ENCODE measurements at places on chromosomes 2 and 18.

DNA sequence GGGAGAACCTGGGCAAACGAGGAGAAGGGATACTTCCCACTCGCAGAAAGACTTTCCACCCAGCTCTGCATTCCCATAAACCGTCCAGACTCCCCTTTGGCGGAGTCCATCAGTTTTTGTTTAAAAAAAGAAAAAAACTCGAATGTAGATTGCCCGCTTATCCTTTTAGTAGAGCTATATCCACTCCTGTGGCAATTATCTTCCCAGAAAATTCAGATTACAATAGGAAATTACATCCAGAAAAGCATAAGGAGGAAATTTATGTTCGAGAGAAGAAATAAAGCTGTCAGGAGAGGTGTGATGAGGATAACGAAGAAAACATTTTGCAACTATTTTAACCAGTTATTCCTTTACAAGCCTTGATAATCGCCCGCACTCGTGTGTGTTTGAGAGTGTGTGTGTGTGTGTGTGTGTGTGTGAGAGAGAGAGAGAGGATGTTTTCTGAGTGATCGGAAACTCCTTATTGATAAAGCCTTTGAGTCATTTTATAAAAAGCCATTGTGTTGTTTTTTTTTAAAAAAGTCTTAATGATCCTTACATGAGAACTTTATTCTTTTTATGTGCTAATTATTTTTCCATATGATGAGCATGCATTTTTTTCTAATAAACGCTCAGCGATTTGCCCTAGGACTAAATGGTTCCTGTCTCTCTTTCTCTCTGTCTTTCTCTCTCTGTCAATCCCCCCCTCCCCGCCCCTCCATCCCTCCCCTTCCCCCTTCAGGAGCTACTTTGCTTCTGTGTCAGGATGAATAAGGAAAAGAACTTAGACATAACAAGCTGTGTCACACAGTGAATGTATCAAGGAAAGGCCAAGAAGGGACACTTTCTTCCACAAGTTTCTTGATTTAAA, 1.1 kb upstream of the PPP3R1 start:
- peak; percentile 52 for DNase-seq

DNA sequence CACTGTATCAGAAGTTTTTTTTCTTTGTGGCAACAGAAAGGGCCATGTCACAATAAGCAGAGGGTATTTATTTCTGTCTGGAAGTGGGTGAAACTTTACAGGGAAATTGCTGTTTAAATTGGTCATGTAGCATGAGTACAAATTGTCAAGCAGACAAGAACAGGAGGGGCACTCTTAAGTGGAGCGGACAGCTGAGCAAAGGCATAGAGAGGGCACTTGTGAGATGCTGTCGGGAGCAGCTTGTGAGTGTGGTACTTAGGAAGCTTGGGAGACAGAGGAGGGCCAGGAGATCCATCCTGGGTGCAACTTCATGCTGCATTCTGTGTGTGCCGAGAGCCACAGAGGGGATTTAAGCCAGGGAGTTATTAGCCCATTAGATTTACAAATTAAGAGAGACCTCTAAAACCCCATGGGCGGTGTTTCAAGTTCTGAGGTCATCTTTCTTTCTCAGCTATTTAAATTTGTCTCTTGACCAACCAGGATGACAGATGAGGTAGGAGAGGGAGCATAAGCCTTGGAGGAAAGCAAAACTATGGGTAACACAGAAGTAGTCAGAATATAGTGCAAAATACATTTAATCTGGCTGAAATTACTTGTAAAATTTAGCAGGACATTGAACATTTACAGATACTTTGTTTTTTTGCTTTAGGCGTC, 30.4 kb downstream of the INPP4A start:
- no peak for DNase-seq

- no peak for DNase-seq
Observed at GRCh38 chr2:35495182-35495581, 860.4 kb upstream of the CRIM1 start.

- no peak for DNase-seq
Observed at GRCh38 chr18:245282-245847, 22.5 kb downstream of the THOC1 start.

DNA sequence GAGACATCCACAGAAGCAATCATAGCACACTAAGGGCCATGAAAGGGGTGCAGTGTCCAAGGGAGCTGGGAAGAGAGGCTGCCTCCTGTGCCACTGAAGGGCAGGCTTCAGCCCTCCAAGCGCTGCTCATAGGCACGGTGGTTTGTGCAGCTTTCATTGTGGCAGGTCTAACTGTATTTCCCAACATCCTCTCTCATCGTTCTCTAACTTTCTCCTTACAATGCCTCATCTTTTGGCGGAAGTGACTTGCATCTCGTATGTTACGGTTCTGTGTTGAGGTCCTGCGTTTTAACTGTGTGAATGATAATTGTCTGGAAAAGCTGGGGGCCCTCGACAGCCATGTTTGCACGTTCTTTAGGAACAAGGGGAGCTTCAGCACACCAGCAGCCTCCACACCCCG, 213.9 kb downstream of the GBX2 start:
- DNase-seq: no peak

DNA sequence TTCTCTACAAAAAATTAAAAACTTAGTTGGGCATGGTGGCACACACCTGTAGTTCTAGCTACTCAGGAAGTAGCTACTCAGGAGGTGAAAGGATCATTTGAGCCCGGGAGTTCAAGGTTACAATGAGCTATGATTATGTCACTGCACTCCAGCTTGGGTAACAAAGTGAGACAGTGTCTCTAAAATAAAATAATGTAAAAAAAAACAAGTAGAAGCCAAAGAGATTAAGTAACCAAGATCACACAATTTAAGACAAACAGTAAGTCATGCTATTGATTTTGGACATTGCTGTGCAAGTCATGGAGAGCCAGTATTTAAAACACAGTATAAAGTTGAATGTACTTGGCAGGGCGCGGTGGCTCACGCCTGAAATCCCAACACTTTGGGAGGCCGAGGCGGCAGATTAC, 20.5 kb downstream of the ITSN2 start:
- DNase-seq: no peak

- no peak for DNase-seq
Observed at GRCh38 chr2:190405070-190405469, 3.1 kb upstream of the MFSD6 start.

DNA sequence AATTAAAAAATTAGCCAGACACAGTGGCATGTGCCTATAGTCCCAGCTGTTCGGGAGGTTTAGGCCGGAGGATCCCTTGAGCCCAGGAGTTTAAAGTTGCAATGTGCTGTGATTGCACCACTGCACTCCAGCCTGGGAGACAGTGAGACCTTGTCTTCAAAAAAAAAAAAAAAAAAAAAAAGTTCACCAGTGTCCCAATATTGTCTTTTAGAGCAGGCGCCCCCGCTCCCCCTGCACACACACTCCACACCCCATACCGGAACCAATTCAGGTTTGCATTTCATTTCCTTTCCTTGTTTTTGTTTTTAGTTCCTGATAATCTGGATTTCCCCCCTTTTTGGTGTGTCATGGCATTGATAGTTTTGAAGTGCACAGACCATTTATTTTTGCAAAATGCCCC, 10.4 kb downstream of the TMEM87B start:
- no peak for DNase-seq

- DNase-seq: no peak
Observed at GRCh38 chr2:226023383-226023782, 623.9 kb downstream of the NYAP2 start.

DNA sequence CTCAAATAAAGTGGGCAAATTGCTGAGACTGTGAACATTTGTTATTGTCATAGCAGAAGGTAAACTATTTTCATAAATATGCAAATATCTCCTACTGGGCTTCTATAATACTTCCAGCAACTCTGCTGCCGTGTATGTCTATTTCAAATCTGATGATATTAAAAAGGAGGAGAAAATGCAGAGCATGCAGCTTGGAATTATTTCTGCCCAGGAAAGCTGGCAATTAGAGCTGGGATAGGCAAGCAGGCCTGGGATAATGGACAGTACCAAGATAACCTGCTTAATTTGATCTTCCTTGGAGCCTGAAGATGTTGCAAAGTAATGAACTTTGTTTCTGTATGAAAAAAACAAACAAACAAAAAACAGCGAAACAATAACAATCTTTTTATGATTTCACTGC, 72.8 kb downstream of the HNMT start:
- no peak for DNase-seq

DNA sequence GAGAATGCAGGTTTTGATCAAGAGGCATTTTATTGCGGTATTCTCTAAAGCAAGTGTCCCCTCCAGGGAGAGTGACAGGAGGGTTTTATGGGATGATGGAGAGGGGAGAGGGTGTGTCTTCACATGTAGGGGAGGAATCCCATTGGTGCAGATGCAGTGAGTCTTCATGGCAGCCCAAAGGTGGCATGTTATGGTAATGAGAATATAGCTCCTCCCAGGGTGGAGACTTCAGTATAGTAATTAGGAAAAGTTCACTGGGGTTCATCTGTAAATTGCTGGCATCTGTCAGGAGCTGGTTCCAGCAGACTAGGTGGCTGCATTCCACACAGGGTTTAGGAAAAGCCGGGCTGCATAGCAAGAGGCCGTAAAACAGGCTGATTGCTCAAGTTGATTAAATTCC, 230.7 kb upstream of the CCDC68 start:
- DNase-seq: peak; percentile 24

- no peak for DNase-seq
Observed at GRCh38 chr2:41872646-41873045, 175.2 kb upstream of the PKDCC start.

GRCh38 chr18:36757081-36757480, 71.7 kb downstream of the TPGS2 start:
- peak; percentile 93 for DNase-seq

DNA sequence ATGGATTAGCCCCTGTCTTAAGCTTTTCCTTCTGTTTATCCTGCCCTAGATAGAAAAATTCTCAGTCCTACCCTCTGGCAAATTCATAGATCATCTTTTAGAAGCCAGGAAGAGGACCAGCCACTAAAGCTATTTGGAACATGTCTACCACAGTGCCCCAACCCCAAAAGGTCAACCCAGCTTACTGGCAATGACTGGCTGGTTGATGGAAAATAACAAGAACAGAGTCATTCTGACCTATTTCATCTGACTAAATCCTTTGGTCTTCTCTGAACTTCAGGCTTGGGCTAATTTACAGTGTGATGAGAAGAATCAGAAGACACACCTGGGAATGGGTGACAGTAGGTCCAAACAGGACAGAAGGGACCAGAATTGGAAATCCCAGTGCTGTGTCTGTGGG, 227.3 kb upstream of the CCDC68 start:
- DNase-seq: no peak

DNA sequence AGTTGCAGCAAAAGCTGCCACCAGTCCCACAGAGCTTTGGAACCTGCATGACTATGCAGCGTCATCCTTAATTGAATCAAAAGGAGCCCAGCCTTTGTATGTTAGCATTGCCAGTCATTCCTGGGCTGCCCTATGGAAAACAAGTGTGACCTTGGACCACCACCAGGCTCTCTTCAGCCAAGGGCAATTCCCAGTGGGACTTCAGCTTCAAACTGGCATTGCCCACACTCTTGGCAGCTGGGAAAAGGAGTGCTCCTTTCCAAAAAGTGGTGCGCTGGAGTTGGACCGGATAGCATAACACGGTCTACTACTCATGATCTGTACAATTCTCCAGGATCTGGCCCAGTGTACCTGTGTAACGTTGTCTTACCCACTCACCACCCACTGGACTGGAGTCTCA, 259.5 kb downstream of the MREG start:
- DNase-seq: no peak

GRCh38 chr2:44616667-44617155, 255.0 kb downstream of the CAMKMT start:
- peak; percentile 17 for DNase-seq

- no peak for DNase-seq
Observed at GRCh38 chr2:155633887-155634570, 698.5 kb downstream of the NR4A2 start.

DNA sequence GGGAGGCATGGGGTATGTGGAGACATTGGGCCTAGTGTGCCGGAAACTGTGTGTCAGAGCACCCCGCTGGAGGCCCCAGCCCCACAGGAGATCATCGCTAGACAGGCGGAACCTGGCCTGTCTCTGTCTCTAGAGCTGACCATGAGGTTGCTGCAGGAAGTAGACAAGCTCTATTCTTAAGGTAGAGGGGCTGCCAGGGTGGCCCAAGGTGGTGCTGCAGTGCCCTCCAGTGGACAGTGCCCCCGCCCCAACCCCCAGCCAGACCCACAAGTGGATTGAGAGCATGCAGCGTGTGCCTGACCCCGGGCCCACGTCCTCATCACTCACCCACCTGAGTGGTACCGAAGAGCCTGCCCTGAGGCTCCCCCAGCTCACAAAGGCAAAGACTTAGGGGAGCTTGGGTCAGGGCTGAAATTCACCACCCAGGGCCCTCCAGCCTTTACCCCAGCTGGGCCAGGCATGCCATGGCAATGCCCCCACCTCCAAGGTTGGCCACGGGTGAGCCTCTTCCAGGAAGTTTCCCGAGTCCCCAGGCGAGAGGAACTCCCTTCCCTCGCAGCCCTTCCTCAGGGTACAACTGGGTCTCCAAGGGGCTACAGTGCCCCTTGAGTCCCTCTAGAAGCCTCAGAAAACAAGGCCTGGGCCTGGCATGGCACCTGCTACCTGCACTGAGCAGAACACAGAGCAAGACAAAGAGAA, 155.0 kb downstream of the TTC32 start:
- DNase-seq: peak; percentile 19

DNA sequence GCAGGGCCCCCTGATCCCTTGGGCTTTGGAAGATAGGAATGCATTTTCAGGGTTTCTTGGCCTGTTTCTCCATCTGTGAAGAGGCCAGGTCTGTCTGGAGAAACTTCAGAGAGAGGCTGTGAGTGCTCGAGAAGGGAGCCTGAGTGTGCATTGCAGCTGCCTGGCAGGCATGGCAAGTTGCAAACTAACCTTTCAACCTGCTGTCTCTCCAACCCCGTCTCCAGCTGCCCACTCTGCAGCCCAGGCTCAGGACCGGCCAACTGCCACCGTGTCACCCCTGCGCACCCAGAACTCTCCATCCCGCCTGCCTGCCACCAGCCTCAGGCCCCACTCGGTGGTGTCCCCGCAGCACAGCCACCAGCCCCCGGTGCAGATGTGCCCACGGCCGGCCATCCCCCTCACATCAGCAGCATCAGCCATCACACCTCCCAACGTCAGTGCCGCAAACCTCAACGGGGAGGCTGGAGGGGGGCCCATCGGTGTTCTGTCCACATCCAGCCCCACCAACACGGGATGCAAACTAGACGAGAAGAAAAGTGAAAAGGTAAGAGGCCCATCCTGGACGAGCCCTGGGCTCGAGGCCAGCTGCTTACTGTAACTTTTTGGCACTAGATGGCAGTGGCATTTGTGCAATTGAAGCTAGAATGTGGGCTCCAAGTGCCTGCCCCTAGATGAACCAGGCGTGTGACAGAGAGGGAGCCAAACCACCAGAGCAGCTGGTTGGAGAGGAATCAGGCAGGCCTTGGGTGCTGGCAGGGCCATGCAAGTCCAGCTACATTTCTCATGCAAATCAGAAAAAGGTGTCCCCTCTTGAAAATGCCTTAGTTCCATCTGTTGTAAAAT, 164.6 kb downstream of the SEPTIN10 start:
- no peak for DNase-seq

- no peak for DNase-seq
Observed at GRCh38 chr18:30359521-30359920, 683.0 kb downstream of the DSC3 start.

DNA sequence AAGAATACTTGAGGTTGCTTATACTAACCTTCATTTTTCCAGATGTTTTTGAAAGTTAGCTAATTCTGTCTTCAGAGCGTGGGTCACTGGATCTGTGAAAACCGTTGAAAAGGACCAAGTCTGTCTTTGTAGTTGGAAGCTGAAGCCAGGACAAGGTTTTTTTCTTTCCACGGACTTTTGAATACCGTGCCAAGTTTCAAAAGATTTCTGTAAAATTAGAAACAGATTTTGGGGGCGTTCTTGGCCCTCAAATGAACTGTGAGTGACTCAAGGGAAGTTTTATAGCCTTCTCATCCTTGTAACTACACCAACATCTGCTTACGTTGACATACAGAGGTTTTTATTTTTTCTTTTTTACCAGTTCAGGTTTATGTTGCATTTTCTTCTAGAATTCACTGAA, at the start of gene FAP:
Gene FAP (minus strand): TSS at position 152 of the 400 bp plus-strand sequence. CDS start 118 bp downstream, at position 34.
- peak; percentile 97 for DNase-seq
